ENCODE measurements at places on chromosomes 4 and X. TPM values are rescaled to one million over a fixed set of nuclear protein-coding genes. Genes with fewer than 3 reads are reported as not detected.

NAT8L gene
- 4.4 TPM for polyA plus RNA-seq

GRCh38 chr4:10619220-10619619, 65.3 kb downstream of the CLNK start:
- DNase-seq, result no peak

DNA sequence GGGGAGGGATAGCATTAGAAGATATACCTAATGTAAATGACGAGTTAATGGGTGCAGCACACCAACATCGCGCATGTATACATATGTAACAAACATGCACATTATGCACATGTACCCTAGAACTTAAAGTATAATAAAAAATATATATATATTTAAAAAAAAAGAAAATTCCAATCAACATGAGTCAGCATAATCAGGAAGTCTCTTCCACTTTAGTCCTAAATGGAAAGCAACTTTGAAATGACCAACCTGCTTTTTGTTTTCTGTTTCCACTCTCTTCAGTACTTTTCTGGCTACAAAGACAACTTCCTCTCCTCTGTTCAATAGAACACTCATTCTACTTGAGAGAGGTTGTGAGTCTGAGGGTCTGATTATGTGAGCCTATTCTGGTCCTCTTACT, 13.5 kb upstream of the MAGEA8 start:
- no peak for DNase-seq

DNAAF6 gene
- not detected for polyA plus RNA-seq

DACH2 gene
- 1.6 TPM for polyA plus RNA-seq

DNA sequence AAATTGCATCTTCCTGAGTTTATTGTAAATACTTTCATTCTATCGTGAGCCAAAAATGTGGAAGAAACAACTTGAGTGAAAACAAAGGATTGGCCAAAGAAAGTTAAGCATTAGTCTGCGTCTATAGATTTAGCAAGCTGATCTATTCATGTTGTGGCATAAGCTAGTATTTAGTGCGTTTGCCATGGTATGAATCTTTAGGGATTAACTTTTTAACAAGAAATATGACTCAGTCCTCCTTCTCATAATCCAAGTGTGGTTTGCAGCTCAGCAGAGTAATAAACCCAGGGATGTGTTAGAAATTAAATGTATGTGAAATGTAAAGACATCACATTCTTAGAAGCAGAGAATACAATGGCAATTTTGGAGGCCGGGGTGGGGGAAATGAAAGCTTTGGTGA, 1110.9 kb downstream of the NLGN4X start:
- peak; percentile 0 for DNase-seq

ARMCX2 gene
- polyA plus RNA-seq, result 131 TPM

SHISA3 gene
- 7.2 TPM for polyA plus RNA-seq

- DNase-seq, result no peak
Observed at GRCh38 chr4:33369446-33369845, 2649.3 kb downstream of the PCDH7 start.

CXorf65 gene
- polyA plus RNA-seq, result 0.79 TPM

All from hindlimb muscle (tissue), 1 donor.